ENCODE measurements at places on chromosomes 1 and 21. TPM values are rescaled to one million over a fixed set of nuclear protein-coding genes. Genes with fewer than 3 reads are reported as not detected.

The TRIM45 gene
- polyA plus RNA-seq, result 1.8 TPM

The OPTC gene
- not detected for polyA plus RNA-seq

- DNase-seq, result no peak
These were observed 2.0 kb downstream of the ATF3 start for GRCh38 chr1:212610575-212610967.

GRCh38 chr1:159944623-159945455 lies 574 bp downstream of the IGSF9 start:
- DNase-seq, result no peak

GRCh38 chr1:20921285-20921684 lies 134.2 kb upstream of the HP1BP3 start:
- no peak for DNase-seq

The CFHR5 gene
- polyA plus RNA-seq, result not detected

GRCh38 chr1:175562452-175562851 lies 180.9 kb downstream of the TNR start:
- DNase-seq, result no peak

The KIAA1614 gene
- polyA plus RNA-seq, result 0.03 TPM

DNA sequence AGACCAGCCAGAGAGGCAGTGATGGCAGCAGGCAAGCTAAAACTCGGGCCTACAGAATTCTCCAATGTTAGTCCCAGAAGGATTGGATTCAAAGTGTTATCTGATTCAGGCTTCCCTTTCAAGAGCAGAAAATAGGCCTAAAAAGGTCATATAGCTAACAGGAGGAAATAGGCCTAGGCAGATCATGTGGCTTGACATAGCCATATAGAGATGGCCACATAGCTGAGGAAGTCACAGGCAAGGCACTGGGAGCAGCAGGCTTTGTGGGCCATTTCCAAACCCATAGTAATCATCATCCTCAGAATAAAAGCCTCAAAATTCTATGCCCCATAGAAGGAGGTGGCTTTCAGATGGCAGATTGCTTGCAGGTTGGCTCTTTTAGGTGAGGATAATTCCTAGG lies 29.0 kb upstream of the LMO4 start:
- DNase-seq, result no peak

- no peak for DNase-seq
These were observed 29.4 kb upstream of the MEF2D start for GRCh38 chr1:156530006-156530405.

The MYBPH gene
- polyA plus RNA-seq, result not detected

The IL12RB2 gene
- 0.31 TPM for polyA plus RNA-seq

DNA sequence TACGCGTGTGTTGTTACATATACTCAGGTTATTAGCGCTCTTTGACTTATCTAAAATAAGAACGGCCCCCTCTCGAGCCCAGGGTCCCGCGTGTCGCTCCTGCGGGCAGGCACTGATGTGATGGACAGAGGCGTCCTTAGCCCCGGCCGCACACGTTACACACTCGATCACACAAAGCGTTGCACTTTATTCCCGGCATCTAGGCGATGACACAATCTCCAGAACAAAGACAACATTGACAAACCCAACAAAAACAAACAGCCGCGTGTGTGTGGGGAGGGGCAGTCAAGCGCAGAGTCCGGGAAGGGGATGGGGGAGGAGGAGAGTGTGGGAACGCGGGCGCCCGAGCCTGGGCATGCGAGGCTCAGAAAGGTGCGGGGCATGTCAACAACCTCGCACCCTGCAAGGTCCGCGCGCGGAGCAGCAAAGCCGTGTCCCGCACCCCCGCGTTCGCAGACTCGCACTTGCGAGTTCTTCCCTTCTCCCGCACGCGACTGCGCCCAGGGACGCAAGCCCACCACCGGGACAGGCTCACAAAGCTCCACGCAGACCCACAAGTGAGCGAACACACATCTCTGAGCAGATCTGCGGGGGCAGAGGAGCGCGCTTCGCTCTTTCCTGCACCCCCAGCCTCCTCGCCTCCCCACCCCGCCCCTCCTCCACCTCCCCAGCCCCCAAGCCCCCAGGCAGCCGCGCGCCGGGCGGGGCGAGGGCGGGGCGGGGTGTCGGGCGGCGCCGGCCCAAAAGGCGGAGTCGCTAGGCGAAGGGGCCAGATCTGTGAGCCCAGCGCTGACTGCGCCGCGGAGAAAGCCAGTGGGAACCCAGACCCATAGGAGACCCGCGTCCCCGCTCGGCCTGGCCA lies at the start of gene EFNA1:
Gene EFNA1 (plus strand): TSS at position 772 of the 862 bp plus-strand sequence. CDS start 102 bp downstream, outside the sequence.
- DNase-seq, result peak; percentile 92

DNA sequence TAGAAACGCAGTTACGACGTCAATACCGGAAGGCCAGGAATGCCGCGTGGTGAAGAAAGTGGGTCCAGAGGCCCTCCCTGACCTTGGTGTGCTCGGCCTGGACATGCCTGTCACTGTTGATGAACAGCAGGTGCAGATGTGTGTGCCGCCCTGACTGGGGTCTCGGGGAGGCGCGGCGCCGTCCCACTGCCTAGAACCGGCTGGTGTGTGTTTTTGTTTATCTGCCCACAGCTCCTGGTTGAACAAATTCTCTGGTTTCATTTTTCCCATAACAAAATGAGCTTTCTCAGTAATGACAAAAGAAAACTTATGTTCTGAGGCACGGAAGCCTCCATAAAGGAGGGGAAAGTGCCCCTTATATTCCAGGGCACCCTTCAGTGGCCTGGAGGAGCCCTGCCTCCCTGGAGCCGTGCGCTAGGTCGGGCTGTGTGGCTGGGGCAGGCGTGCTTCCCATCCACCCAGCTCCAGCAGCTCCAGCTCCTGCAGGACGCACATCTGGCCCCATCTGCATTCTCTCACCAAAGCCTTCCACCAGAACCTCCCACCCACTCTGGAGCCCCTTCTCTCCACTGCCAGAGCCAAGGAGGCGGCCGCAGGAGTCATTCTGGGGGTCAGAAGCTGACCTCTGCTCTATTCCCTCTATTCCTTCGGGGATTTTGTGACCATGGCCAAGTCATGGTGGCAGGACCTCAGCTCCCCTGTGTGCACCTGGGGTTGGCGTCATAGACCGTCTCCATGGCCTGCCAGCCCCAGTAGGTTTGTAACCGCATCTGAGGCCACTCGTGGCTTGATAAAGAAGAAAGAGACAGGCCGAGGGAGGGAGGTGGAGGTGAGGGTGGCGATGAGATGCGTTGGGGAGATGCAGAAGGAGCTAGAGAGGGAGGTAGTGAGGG lies 20.1 kb upstream of the COL18A1 start:
- no peak for DNase-seq

The OR6N1 gene
- not detected for polyA plus RNA-seq

The TTF2 gene
- polyA plus RNA-seq, result 19.1 TPM

The S100A3 gene
- polyA plus RNA-seq, result 46.1 TPM

- no peak for DNase-seq
These were observed 116.6 kb upstream of the SYT6 start for GRCh38 chr1:114270282-114270681.

DNA sequence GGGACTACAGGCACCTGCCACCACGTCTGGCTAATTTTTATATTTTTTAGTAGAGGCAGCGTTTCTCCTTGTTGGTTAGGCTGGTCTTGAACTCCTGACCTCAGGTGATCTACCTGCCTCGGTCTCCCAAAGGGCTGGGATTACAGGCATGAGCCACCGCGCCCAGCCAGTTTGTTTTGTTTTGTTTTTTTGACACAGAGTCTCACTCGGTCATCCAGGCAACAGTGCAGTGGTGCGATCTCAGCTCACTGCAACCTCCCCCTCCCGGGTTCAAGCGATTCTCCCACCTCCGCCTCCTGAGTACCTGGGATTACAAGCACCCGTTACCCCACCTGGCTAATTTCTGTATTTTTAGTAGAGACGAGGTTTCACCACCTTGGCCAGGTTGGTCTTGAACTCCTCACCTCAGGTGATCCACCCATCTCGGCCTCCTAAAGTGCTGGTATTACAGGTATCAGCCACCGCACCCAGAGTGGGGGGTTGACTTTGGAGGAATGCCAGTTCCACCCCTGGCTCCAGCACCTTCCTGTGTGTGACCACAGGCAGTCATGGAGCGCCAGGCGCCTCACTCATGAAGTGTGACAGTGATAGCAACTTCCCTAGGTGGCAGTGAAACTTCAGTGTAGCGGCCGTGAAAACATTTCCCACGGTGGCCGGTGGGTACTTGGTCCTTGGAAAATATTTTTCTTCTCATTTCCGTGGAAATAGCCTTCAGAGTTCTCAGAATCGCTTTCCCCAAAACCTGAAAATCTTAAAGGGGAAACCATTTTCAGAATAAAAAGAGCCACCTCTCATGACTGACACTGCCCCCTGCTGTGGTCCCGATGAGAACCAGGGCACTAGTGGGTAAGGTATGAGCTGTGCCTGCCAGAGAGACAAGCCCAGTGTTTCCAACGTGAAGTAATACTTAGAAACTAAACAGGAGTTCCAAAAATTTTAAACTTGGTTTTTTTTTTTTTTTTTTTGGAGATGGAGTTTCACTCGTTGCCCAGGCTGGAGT lies 48.6 kb downstream of the WDR4 start:
- DNase-seq, result no peak

DNA sequence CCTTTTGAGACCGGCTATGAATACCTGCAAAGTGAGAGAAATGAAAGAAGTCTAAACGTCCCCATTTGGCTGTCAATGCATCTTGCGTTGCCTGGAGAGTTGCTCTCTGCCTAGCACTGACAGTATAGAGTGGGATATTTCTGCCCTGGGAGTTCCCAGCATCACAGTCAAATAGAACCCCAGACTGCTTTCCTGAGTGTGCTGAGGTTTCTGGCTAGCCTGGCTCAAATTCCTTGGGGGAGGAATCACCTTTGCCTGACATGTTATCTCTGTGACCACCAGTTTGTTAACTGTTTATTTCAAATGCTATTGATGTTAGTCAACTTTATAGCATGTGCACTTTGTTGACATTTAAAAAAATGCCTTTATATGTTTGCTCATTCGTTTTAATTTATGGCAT lies 212.0 kb upstream of the FAM78B start:
- no peak for DNase-seq
